Vagina (tissue), 2 donors: ENCODE measurements at places on chromosomes 5 and 9.
A peak's percentile ranks its signal among the peaks of the same experiment; 100 is the strongest.

DNA sequence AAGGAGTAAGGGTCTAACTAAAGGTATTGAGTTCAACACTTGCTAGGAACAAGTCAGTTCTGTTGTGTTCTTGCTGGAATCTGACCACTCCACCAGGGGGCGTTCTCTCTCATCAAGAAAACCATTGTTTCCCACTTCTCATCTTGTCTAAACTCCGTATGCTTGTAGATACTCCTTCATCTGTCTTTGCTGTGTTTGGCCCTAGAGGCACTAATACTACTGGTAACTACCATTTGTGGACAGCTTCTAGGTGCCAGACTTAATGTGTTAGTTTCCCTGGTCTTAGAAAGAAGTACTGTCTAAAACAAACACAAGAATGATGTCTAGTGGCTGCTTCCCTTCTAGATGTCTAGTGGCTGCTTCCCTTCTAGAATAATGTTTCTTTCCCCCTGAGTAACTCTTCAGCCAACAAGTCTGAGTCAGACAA, 18.7 kb upstream of the PTPDC1 start:
- DNase-seq = no peak

- no peak for DNase-seq
These were observed 203.9 kb downstream of the CWC27 start for GRCh38 chr5:64972591-64972990.

DNA sequence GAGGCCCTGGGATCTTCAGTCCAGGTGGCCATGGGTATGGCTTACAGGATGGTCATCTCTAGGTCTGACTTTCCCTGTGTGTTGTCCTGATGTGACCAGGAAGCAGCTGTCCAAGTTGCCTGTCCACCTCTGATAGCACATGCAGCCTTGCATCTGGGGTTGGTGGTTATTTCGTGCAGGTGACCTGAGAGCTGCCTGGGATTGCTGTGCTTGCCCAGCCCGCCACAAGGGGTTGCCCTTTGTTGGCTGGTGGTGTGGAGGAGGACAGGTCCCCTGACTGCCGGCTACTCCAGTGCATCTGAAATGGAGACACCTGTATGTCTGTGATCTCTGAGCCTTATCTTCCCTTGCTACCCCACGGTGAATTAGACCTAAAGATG, 212.6 kb downstream of the ARHGAP26 start:
- no peak for DNase-seq

DNA sequence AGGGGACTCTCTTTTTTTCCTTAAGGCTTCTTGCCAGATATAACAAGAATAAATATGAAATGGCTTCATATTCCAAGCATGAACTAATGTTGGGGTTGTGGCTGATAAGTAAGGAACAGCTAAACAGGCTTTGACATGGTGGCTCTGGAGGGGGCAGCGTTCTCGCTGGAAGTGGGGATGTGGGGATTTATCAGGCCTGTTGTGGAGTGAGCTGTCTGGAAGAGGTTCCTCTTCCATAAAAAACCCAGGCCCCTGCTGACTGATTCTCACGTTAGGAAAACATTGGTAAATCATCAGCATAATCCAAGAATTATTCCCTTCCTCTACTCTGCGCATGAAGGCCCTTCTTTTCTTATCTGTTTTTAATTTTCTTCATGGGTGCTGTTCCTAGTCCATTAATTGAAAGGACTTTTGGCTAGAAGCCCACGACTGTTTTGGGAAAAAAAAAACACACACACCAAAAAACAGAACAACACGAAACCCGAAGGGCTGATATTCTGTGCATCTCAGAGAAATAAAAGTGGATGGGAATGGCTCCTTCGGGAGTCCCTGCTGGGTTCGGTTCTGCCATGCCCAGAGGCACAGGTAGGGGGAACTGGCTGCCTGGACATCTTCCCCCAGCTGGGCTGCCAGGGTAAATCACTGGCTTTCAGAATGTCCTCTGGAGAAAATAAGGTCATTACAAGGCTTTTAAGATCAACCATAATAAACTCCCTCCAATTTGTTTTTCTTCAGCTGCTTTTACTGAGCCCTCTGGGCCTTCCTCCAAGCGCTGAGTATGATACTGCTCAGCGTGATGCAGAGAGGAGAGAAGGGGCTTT, 297.0 kb downstream of the SLIT3 start:
- DNase-seq = no peak

GRCh38 chr9:33106827-33107621, 30.6 kb upstream of the SMU1 start:
- no peak for DNase-seq

GRCh38 chr9:125850763-125851162, 103.6 kb downstream of the PBX3 start:
- DNase-seq = no peak

- DNase-seq = no peak
These were observed 49.6 kb upstream of the ABCA1 start for GRCh38 chr9:104977580-104977979.

DNA sequence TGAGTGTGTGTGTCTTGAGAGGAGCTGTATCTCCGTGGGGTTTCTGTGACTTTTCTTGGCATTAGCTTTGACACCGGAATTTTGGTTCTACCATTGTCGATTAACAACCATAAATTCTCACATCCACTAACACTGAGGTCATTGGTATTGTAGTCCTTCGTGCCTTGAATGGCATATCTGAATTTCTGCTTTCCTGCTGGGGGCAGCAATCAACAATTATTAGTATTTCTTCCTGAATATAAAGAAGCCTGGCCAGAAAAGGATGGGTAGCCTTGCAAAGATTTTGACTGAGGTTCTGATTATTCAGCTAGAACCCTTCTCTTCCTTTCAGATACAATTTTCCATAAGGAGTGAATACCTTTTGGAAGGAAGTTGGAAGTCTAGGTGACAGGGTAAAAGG, 33.5 kb upstream of the SHOC1 start:
- DNase-seq = no peak

- no peak for DNase-seq
These were observed 10.9 kb downstream of the FBXL7 start for GRCh38 chr5:15510831-15511230.

GRCh38 chr5:174355208-174355612, 309.7 kb downstream of the NSG2 start:
- DNase-seq = no peak

- DNase-seq = no peak
These were observed 82.7 kb downstream of the ITGA1 start for GRCh38 chr5:52870448-52870847.

- no peak for DNase-seq
These were observed 236.6 kb downstream of the NR3C1 start for GRCh38 chr5:143166661-143167420.

DNA sequence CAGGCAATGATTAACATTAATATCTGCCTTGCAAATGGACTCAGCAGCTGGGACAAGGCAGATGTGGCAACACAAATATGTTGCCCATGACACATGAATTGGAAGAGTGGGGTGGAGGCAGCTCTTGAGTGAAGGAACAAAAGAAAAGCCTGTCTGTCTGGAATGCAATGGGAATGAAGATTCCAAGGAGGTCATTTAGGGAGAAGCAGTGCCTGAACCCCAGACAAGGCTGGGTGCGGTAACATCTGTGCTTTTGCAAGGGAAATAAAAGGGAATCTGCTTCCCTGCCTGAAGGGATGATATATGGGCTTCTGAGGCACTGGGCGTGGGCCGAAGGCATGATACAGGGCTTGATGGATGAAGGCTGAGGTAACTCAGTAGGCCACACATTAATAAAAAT, 94.1 kb upstream of the TRIM32 start:
- no peak for DNase-seq

GRCh38 chr5:166722939-166723338, 1568.5 kb upstream of the WWC1 start:
- no peak for DNase-seq

DNA sequence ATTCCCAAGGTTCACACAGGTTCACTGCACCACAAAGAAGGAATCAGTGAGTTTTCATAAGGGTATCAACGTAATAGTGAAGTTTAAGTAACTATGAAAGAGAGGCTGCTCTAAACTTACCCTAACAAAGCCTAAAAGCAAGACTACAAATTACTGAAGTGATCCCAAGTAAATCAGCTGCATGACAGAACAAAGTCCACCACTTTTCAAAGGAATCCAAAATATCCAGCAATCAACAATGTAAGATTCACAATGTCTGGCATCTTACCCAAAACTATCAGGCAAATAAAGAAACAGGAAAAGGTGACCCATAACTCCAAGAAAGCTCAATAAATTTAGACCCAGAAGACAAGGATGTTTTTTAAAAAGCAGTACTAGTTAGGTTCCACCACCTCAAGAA, 70.1 kb downstream of the GNAQ start:
- DNase-seq = no peak

DNA sequence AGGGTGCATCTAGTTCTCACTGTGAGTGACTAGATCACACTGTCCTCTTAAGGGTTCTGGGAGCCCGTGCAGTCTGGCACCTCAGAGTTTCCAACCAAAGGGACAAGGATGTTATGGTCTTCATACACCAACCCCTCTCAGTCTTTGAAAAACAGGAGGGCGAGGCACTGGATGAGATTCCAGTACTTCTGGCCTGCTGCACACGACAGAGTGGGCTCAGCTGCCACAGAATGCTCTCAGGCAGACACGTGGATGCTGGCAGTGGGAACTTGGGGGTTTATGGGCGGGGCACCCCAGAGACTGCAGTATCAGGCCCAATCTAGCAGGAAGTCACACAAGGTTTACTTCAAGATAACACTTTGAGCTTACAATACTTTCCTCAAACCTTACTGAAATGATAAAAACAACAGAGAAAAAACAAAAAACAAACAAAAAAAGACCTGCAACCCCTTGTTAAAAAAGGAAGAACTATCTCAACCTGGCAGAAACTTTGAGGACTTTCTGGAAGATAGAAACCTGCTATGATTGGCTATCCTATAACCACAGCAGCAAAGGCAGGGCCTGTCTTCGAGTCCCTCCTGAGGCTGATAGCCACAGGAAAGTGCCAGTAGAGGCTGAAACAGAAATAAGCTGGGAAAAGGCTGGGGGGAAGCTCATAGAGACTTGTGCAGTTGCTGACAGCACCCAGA, 28.3 kb upstream of the TGFBR1 start:
- peak; percentile 54 for DNase-seq

- no peak for DNase-seq
These were observed 17.4 kb upstream of the PRLR start for GRCh38 chr5:35247648-35248034.

DNA sequence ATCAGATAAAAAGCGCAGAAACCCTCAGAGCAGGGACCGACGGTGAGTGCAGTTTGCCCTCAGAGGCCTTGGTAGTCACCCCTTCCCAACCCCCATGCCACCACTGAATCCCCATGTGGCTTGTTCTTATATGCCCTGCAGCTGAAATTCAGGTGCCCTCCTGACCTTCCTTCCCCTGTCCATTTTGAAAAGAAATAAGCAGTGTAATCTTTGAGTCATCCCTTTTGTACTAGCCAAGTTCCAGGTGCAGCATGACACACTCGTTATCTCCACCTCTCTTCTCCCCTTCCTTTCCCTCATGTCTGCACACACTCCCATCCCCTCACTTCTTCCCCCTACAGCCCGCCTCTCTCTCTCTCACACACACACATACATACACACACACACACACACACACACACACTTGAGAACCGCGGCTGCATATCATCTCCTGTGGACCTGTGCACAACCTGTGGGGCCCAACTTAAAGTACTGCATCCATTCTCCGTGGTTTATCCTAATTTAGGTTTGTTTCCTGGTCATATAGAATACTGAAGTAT, 53.1 kb downstream of the SYK start:
- no peak for DNase-seq

- no peak for DNase-seq
These were observed 87.1 kb upstream of the TLX3 start for GRCh38 chr5:171221916-171222315.

DNA sequence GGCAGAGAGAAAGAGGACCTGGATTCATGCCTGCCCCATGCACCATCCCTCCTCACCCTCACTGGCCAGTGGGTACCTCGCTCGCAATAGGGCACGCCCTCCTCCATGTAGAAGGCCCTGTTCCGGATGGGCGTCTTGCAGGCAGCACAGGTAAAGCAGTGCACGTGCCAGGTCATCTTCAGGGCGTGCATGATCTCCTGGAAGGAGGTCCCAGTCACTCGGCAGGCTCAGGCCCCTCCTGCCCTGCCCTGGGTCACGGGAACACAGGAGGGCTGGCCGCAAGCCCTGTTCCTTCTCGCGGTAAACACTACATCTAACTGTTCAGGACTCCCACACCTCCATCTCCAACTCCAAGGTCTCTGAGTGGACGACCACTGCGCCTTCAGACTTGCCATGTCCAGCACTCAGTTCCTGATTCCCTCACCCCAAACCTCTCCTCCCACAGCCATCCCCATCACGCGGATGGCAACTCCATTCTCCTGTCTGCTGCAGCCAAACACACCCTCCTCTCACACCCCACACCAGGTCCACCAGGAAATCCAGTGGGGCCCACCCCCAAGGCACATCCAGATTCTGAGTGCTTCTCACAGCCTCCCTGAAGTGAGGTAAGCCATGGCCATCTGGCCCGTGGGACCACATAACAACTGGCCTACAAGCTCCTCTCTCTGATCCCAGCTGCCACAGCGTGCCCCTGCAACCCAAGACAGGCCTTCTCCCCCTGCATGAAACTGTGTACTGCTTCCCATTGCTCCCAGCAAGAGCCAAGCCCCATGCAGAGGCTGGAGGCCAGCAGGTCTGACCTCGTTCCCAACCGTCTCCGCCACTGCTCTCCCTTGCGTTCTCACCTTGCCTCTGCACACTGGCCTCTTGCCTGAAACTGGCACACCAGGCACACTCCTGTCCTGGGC, 10.8 kb upstream of the DBN1 start:
- DNase-seq = no peak

DNA sequence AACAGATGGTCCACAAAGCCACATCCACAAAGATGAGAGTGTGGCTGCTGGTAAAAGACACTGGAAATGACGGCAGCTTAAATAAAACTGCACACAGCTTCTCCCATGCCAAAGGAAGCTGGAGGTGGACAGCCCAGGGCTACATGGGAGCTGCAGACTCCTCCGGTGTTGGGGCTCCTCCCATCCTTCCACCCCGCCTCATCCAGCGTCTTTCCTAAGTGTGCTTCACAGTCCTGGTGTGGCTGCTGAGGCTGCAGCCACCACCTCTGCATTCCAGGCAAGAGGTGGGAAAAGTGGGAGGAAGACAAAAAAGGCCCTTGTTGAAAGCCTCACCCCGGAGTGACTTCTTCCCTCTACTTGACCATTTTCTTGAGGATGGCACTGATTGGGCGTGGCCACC, 37.0 kb upstream of the IRX4 start:
- no peak for DNase-seq

- no peak for DNase-seq
These were observed 15.1 kb upstream of the SLC2A6 start for GRCh38 chr9:133493845-133494540.

GRCh38 chr5:44774279-44774880, 34.4 kb upstream of the MRPS30 start:
- DNase-seq = no peak

GRCh38 chr5:40503439-40503838, 176.3 kb upstream of the PTGER4 start:
- DNase-seq = no peak

- DNase-seq = no peak
These were observed 65.0 kb downstream of the SNCAIP start for GRCh38 chr5:122377026-122377425.

GRCh38 chr5:134570365-134570758, 44.9 kb downstream of the JADE2 start:
- no peak for DNase-seq
